ENCODE measurements at places on chromosomes 3 and 15.

GRCh38 chr3:188950832-188951489 is 220.8 kb upstream of the TPRG1 start:
- no peak for DNase-seq

GRCh38 chr3:194758716-194759115 is 73.0 kb downstream of the FAM43A start:
- DNase-seq = no peak

GRCh38 chr15:48624700-48625099 is 20.8 kb downstream of the FBN1 start:
- DNase-seq = no peak

DNA sequence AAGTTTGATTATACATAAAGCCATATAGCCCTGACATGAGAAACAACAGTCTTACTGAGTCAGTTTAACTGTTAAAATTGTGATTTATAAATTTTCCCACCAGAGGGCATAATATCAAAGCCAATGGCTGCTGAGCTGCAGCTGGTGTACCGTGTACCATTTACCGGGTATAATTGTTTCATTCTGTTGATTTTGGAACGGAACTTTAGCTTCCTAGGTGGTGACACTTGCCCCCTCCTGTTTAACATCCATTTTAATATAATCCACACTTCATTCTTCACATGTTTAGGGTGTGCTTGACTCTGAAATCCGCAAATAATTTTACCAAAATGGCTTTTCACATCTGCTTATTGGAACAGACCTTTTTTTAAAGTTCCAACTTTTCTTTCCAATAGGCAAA is 72.8 kb downstream of the SLC9A9 start:
- DNase-seq = peak; percentile 59

- no peak for DNase-seq
Measured at GRCh38 chr3:167115331-167115934, 264.7 kb downstream of the ZBBX start.

GRCh38 chr15:50996641-50997040 is 88.2 kb downstream of the AP4E1 start:
- no peak for DNase-seq

DNA sequence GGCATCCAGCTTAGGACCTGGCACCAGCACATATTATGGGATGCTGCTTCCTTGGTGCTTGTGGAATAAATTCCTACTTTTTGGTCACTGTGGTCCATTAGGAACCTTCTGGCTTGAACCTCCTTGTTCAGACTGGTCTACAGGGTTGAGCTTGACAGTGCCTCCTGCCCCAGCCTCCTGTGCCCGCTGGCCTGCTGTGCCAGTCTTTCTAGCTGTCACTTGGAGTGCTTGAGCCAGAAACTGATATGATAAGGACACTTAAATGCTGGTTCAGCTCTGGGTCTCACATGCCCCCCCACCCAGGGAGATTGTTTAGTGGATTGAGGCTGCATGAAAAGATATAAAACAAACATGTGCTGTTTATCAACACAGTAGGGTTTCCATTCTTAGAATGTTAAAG is 147.8 kb downstream of the SLCO3A1 start:
- no peak for DNase-seq

- no peak for DNase-seq
Measured at GRCh38 chr15:73601451-73602445, 31.4 kb downstream of the NPTN start.

DNA sequence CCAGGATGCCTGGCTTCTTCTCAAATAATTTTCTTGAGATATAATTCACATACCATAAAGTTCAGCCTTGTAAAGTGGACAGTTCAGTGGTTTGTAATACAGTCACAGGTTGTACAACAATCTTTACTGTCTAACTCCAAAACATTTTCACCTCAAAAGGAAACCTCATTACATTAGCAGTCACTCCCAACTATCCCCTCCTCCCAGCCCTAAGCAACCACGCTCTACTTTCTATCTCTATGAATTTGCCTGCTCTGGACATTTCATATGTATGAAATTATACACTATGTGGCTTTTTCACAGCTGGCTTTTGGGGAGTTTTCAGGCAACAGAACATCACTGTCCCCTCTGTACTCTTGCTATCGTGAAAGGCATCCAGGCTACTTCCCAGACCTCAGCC is 17.5 kb downstream of the TGM5 start:
- no peak for DNase-seq

GRCh38 chr3:120275618-120276017 is 9.4 kb downstream of the GPR156 start:
- peak; percentile 50 for DNase-seq
